ENCODE measurements at places on chromosomes 7 and 10. TPM values are rescaled to one million over a fixed set of nuclear protein-coding genes. Genes with fewer than 3 reads are reported as not detected.

GRCh38 chr7:150570556-150571465, 3.6 kb downstream of the GIMAP4 start:
- no peak for DNase-seq

The ADAM22 gene
- 7.8 TPM for total RNA-seq

The ZNF777 gene
- total RNA-seq, result 18.1 TPM

The KCND2 gene
- total RNA-seq, result not detected

The PIK3AP1 gene
- total RNA-seq, result 4.7 TPM

- no peak for DNase-seq
These were observed 8.7 kb upstream of the LIPM start for GRCh38 chr10:88793712-88794299.

DNA sequence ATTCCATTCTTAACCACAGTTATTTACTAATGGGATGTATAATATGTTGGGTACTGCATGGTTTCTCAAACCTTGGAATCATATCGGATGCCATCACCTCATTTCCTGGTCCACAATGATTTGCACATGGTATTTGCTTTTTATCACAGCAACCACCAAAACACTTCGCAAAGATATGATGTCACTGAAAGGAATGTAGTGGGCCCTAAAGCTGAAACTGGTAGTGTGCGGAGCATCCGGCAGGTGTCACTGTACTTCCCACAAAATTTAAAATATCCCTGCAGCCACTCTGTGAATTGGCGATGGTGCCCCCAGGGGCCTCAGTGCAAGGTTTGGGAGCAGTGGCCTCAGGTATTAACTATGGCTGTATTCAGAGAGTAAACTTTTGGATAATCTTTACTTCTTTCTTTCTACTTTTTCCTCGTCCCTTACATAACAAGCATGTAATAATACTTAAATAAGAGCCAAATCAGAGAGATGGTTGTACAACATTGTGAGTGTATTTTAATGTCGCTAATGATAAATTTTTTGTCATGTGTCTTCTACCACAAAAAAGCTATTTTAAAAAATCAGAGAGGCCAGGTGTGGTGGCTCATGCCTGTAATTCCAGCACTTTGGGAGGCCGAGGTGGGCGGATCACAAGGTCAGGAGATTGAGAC, 66.2 kb downstream of the FAM241B start:
- no peak for DNase-seq

- no peak for DNase-seq
These were observed 119.6 kb downstream of the EMX2 start for GRCh38 chr10:117662126-117662525.
